Keratinocyte (primary cell): ENCODE measurements at places on chromosomes 4 and X. TPM values are rescaled to one million over a fixed set of nuclear protein-coding genes. Genes with fewer than 3 reads are reported as not detected.

Gene P2RY4
- 0.06 to 0.09 TPM in 2 of 3 replicates, not detected in the other for polyA plus RNA-seq

Gene CABS1
- polyA plus RNA-seq = not detected in 3 replicates

Gene OTUD6A
- polyA plus RNA-seq = not detected in 3 replicates

Gene MAGEA11
- not detected in 3 replicates for polyA plus RNA-seq

Gene BCOR
- 2.8 to 5.0 TPM (median 3.6 TPM) in 3 replicates for polyA plus RNA-seq

Gene ASB12
- polyA plus RNA-seq = 0.09 TPM in 1 of 3 replicates, not detected in the others

Gene CPE
- polyA plus RNA-seq = 1.4 to 3.8 TPM (median 1.9 TPM) in 3 replicates
